ENCODE measurements at places on chromosomes 6 and 20.

DNA sequence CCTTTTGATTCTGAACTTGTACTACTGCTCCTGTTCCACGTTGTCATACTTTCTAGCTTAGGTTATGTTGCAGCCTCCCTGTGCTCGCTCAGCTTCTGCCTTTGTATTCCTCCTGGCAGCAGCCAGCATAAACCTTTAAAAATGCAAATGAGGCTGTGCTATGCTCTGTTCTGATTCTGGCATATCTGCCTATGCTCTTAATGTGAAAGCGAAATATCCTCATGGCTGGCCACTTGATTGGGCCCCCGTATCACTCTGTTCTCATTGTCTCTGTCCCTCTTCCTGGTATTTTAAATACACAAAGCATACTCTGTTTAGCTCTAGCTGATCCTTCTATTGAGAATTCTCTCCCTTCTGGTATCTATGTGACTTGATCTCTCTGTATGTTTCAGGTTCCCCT is 139.0 kb downstream of the JARID2 start:
- no peak for DNase-seq

- no peak for DNase-seq
Measured at GRCh38 chr20:63540417-63541186, 3.4 kb upstream of the PTK6 start.

DNA sequence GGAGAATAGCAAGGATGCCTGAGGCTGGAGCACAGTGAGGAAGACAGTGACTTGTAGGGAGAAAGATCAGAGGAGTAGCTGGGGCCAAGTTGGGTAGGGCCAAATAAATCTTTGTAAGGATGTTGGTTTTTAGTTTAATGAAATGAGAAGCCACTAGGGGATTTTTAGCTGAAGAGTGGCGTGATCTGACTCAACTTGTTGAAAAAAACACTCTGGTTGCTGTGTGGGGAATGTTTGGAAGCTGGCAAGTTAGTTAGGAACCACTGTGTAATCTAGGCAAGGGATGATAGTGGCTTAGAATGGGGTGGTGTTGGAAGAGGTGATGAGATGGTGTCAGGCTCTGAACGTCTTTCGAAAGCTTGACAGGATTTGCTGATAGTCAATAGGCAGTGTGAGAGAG is 176.1 kb upstream of the HDDC2 start:
- no peak for DNase-seq

GRCh38 chr6:5173810-5174209 is 86.9 kb downstream of the LYRM4 start:
- no peak for DNase-seq

DNA sequence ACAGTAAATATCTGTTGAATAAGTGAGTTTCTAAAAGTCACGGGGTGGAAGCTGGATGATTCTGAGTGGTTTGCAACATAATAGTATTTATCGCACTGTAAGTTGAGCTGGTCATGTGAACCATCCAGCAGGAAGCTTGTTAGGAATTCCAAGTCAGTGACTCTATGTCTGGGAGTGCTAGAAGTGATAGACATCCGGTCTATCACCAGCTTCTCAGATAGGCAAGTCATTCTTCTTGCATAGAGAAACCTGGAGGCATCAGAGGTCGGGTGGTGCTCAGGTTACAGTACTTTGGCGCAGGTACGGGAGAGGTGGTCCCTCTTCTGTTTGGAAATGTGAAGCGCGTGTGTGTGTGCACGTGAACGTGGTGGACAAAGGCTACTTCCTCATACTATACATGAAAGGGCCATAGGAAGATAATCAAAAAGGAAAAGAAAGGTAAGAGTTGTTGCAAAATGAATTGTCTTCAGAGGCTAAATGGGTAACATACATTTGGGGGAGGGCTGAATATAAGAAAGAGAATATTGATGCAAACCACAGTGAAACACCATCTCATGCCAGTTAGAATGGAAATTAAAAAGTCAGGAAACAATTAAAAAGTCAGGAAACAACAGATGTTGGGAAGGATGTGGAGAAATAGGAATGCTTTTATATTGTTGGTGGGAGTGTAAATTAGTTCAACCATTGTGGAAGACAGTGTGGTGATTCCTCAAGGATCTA is 299.3 kb upstream of the ZFP64 start:
- no peak for DNase-seq

DNA sequence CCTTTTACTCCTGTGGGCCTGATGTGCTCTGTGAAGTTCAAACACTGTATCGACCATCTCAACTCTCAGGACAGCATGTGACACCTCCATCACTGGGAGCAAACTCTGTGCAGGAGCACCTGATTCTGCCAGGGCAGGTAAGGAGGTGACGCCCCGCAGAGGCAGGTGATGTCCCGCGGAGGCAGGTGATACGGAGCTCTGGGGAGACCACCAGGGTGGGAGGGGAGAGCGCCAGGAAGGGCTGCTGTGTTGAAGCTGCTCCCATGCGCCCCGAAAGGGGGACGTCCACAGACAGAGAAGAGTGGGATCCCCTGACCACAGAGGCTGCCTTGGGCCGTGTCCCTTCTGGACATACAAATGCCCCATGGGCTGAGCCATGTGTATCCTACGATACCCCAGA is 58.3 kb downstream of the DACT2 start:
- DNase-seq: no peak

- DNase-seq: no peak
Measured at GRCh38 chr6:108002365-108003221, 44.6 kb upstream of the SEC63 start.

- DNase-seq: no peak
Measured at GRCh38 chr6:150687508-150687907, 87.8 kb downstream of the PLEKHG1 start.

DNA sequence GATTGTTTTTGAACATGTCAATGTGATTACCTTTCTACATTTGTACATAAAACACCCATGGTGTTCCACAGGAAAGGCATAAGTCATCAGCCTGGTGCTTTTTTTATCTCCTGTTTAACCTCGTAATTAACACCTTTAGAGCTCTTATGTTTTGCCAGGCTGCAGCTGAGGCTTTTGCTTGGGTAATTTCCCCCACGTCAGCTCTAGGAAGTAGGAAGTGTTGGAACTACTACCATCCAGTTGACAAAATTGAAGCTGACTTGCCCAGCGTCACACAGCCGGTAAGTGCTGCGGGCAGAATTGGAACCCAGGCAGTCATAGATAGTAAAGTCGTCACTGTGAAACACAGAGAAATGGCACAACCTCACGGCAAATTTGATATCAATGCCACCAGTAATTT is 86.6 kb upstream of the BMP2 start:
- no peak for DNase-seq

GRCh38 chr6:40922281-40922680 is 116.7 kb downstream of the UNC5CL start:
- no peak for DNase-seq

DNA sequence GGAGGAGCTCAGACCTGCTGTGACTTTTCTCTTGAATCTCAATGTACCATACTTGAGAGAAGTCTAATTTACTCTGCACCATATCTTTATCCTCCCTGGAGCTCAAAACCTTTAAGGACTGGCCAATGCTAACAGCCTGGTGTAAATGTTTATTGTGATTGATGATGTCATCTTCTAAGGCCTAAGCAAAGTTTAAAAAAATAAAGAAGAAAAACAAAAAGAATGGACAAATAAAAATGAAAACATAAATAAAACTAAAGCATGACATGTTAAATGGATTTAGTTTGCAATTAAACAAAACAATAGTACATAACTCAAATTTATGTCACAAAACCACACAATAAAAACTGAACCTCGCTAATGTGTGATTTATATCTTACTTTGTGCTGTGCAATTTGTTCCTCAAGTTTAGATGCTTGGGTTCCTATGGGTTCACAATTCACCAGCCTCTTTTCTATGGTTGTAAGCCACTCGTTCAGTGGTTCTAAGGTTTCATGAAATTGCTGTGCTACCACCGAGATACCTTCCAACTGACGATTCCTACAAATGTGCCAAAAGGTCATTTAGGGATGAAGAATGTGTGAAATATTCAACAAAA is 113.0 kb downstream of the DST start:
- no peak for DNase-seq

DNA sequence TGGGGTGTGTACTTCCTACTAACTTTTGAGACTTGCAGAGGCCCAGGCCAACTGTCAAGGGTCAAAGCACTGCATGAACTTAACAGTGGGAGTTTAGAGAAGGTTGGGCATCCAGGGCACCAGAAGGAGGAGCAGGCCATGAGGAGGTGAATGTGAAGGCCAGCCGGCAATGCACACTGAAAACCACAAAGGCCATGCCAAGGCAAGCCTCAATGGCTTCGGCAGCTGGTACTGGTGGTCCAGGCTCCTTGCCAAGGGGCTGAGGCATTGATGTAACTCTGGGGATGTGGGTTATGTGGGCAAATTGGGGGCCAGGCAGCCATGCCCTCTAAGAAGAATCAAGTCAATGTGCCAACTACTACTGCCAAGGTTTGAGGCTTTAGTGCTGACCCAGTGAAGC is 222.4 kb downstream of the UNC5CL start:
- no peak for DNase-seq

DNA sequence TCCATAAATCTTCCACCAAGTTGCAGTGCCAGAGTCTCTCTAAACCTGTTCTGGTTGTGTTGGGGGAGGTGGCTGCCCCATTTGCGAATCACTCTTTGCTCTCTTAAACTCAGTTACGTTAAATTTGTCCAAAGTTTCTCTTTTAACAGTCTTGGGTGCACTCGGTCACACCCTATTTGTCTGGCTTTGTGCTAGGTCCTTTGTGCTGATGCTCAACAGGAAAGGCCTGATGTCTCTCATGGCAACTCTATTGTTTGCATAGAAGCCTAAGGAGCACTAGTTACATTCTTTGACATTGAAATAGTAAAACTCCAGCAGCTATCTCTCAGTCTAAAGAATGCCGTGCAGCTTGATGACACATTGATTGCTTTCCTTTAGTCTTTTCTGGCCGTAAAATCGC is 105.1 kb downstream of the TRMT11 start:
- DNase-seq: no peak

GRCh38 chr20:31839782-31840487 is 5.5 kb downstream of the FOXS1 start:
- DNase-seq: no peak

DNA sequence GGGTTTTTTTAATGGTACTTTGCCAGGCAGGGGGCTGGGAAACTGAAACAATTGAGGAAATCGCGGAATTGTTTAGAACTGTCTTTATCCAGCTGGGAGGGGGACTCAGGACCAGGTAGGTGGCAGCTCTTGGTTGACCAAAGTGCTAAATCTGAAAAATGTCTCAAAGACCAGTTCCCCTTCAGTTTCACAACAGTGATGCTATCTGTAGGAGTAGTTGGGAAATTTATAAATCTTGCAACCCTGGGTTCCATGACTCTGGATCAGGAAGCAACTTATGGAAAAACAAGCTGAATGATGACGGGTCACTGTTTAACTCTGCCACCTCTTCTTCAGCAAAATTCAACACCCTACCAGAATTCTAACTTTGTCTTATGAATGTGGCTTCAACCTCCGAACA is 99.7 kb downstream of the FAM50B start:
- no peak for DNase-seq

GRCh38 chr6:82772851-82773717 is 292.6 kb downstream of the UBE3D start:
- no peak for DNase-seq

DNA sequence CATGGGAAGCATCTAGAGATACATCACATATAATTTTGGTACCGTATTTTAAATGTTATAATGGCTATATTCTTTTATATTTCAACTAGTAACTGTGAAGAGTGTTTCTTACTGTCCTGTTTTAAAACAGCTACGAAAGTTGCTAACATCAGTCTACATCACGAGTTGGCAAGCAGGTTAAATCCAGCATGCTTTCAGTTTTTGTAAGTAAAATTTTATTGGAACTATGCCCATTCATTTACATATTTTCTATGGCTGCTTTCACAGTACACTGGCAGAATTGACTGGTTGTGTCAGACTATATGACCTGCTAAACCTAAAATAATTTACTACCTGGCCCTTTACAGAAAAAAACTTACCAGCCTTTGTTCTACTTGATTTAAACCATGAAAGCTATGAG is 478.1 kb downstream of the PHF3 start:
- no peak for DNase-seq

DNA sequence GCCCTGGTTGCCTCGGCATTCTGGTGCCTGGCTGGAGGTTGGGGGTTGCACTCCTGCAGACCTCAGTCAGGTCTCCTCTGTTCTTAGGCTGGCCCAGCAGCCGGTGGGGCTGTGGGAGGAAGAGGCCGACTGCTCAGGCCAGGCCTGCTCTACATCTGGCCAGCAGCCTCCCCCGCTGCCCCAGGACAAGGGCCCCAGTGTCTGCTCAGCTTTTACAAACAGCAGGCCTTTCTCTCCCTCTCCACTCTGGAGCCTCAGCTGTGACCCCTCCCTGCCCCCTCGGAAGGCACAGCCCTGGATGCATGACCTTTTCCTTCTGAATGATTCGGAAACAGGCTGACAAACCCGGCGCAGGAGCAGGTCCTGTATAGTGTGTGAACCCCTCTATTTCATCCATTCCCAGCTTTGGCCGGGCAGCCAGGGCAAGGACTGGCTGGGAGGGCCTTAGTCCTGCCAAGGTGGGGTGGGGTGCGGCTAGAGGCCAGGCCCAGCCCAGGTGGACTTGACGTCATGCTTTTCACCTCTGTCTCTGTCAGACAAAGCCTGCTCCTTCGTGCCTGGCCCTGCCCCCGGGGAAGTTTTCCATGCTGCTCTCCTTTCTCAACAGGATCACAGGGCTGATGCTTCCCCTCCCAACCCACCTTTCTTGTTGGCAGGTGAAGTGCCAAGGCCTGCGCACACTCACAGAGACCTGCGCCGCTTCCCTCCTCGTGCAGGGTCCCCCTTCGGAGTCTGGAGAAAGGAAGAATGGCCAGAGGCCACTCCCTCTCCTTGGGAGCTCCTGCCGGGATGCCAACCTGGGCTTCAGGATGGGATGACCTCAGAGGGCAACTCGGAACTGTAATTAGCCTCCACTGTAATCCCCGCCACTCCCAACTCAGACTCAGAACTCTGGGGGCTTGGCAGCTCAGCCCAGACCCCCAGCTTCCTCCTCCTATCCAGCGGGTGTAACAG is 10.1 kb upstream of the ITPR3 start:
- DNase-seq: no peak

- DNase-seq: no peak
Measured at GRCh38 chr20:3749689-3750531, 17.4 kb downstream of the HSPA12B start.
